ENCODE measurements at places on chromosomes 12 and 14.

DNA sequence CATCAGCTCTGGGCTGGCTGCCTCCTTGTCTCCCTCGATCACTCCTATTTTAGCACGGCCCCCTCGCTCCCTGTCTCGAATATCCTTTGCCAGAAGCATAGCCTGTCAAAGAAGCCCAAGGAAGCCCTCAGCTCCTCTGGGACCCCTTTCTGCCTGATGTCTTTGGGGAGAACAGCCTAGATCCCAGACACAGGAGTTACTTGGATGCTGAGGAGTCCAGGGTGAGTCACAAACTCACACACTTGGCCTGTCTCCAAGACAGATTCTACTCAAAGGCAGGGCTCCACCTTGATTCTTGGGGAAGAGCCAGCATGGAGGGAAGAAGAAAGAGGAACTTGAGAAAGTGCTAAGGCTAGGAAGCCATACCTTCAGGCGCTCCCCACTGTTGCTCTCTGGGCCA is 8.1 kb downstream of the AVIL start:
- DNase-seq, result peak; percentile 44

- DNase-seq, result peak; percentile 85
These were observed 442.2 kb upstream of the CCDC196 start for GRCh38 chr14:66043921-66044320.

GRCh38 chr12:52677126-52677525 is 3.1 kb downstream of the KRT1 start:
- DNase-seq, result no peak

GRCh38 chr12:92516277-92516600 is 186.6 kb upstream of the PLEKHG7 start:
- DNase-seq, result no peak

DNA sequence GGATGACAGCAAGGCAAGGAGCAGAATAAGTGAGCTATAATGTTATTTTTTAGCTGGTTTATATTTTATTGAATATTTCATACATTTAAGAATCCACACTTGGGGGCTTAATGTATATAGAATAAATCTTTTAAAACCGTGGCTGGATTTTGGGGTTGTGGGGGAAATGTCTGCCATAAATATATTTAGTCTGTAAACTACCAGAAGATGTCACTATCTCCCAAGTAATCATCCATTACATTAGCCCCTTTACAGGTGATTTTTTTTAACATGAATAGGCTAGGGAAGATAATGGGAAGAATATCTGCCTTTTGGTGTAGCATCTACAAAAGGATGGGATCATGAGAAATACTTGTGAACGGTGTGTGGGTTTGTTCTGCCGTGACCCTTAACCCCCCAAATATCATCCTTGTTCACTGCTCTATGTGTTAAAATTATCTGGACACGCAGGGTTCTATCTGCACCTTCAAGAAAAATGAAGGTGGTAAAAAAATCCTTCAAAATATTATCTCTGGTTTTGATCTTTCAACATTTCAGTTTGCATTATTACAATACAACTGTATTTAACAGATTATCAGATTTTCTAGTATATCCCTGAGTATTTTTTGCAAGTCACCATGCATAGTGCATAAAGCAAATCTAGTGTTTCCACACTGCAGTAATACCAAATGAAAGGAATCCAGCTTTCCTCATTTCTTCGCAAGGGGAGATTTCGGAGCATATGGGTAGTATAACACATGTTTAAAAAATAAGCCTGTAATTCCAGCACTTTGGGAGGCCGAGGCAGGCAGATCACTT is 8.0 kb upstream of the SLC17A8 start:
- DNase-seq, result peak; percentile 13

DNA sequence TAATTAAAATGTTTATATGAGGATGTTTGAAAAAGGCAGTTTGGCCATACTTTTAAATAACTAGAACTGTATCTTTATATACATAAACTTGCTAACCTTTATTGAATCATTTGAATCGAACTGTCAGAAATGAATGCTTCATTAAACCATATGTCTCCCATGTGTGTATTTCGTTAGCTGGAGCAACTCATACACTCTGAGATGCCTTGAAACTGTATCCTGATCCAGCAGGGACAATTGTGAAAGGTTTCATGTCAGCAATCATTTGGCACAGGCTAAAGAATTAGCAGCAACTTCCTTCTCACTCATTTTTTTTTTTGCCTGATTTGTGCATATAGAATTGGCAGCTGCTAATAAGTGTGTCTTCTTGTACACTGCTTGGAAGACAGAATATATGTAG is 109.9 kb downstream of the NAV3 start:
- DNase-seq, result peak; percentile 45

GRCh38 chr12:71797531-71797930 is 42.0 kb upstream of the TBC1D15 start:
- DNase-seq, result no peak

GRCh38 chr12:30048371-30048770 is 264.6 kb upstream of the TMTC1 start:
- DNase-seq, result no peak

DNA sequence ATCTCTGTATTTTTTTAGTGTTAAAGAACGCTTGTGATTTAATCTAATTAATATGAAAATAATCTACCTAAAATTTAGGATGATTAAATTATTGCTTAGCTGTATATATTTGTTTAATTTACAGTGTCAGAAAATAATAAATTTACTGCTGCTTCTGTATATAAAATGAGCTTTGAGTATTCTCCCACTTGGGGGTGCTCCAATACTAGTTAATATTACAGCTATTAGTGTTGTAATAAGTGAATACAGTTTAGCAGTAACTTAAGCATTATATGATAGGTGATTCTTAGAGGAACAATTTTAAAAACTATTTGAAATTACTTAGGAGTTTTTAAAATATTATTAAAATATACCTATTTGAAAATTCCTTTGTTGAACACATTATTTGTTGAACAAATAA is 62.2 kb downstream of the PAPOLA start:
- no peak for DNase-seq

DNA sequence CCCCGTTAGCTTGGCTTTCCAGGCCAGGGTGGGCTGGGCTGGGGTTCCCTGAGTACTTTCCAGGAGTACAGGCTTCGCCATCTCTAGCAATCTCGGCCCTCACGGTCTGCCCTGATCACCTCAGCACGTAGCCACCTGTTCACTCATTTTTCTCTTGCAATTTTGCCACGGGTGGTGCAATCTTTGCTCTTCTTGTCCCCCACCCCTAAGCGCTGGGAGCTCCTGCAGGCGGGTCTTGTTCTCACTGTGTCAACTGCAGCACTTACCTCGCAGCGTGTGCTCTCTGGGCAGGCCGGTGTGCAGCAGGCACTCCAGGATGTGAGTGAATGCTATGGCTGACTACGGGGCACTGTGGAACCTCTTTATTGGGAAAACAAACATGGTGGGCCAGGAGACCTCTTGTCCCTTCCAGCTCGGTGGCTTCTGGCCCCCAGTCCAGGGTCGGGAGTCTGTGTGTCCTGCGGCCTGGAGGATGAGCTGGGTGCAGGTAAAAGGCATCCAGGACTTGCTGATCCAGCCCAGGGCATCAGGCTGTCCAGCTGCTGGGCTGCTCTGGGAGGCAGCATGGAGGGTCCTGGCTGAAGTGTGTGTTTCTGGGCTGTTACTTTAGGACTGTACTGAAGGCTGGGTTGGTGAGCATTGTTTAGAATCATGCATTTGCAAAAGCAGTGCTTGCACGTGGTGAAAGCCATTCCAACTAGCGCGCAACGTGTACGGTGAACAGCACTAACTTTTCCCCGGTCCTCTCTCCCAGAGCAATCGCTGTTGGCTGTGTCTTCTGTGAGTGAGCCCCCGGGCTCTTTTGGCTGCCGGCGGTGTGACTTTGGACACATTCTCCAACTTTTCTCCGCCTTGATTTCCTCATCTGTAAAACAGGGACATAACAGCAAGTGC is 1.5 kb upstream of the ULK1 start:
- no peak for DNase-seq

DNA sequence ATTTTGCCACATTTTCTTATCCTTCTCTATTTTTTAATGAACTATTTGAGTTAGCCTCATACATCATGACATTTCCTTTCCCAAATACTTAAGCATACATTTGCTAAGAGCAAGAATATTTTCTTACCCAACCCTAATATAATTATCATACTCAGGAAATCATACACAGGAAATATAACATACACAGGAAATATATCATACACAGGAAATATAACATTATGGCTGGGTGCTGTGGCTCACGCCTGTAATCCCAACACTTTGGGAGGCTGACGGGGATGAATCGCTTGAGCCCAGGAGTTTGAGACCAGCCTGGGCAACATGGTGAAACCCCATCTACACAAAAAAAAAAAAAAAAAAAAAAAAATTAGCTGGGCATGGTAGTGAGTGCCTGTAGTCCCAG is 4.9 kb downstream of the NCKAP1L start:
- peak; percentile 8 for DNase-seq

GRCh38 chr12:3317841-3318501 is 173.0 kb upstream of the PRMT8 start:
- DNase-seq, result no peak

DNA sequence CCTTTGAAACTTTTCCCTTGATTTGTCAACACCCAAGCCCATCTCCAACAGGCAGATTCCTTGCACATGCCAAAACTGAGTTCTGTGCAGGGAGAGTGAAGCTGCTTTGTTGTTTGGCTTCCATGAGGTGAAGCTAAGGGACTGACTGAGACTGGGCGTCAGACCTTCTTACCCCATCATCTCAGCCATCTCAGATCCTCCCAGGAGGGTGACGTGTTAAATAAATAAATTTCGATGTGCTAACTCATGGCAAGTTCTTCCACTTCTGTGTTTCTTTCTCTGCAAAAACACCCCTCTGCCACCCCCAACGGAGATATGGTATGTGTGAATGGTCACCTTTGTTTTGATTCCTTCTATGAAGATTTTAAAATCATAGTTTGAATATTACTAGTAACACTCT is 17.8 kb downstream of the UTP20 start:
- DNase-seq, result peak; percentile 24

GRCh38 chr14:100577321-100577985 is 9.8 kb downstream of the BEGAIN start:
- DNase-seq, result no peak

- DNase-seq, result peak; percentile 73
These were observed 272.1 kb downstream of the LRIG3 start for GRCh38 chr12:58648176-58648575.

- no peak for DNase-seq
These were observed 258.0 kb upstream of the PLEKHG7 start for GRCh38 chr12:92444763-92445162.

GRCh38 chr12:74489543-74489942 is 48.1 kb upstream of the ATXN7L3B start:
- DNase-seq, result no peak

- DNase-seq, result no peak
These were observed 418.7 kb downstream of the NPAS3 start for GRCh38 chr14:33357225-33358010.

DNA sequence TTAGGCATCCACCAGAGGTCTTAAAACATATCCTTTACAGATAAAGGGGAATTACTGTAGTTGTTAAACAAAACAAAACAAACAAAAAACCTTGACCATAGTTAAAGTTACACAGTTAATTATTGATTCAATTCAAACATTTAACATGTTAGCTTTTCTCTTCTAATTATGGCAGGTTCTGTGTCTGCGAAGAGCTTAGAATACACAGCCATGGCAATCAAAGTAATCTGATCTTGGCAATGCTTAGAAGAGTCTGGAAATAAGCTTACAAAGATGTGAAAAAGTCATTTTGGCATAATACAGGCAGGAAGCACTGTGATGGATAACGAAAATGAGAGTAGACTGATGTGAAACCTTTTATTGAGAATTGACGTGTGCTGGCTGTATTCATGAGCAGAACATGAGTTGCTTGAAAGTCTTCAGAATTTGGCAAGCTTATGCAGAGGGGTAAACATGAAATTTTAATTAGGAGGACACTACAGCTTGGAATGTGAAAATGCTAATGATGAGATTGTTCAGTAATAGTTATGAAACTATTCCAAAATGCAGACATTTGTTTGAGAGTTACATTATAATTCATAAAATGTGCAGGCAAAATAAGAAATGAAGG is 629.6 kb downstream of the FSCB start:
- DNase-seq, result no peak

GRCh38 chr12:1262011-1262410 is 271.0 kb downstream of the ERC1 start:
- DNase-seq, result no peak

DNA sequence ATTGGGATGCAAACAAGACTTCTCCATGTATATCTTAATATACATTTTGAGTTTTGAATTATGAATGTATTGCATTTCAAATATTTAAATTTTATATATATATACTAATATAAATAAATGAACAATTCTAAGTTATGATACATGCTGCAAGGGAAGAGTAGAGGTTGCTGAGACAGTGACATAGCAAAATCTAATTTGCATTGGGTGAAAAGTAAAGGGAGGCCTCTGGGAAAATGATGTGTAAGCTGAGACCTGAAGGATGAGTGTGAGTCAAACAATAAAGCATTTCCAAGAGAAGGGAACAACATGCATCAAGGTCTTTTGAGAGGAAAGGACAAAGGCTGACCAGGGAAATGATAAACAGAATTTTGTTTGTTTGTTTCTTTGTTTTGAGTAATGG is 62.9 kb upstream of the PTPRQ start:
- DNase-seq, result no peak

GRCh38 chr12:47813511-47814196 is 6.0 kb downstream of the HDAC7 start:
- DNase-seq, result peak; percentile 57

GRCh38 chr14:54975856-54976255 is 51.0 kb downstream of the WDHD1 start:
- no peak for DNase-seq

DNA sequence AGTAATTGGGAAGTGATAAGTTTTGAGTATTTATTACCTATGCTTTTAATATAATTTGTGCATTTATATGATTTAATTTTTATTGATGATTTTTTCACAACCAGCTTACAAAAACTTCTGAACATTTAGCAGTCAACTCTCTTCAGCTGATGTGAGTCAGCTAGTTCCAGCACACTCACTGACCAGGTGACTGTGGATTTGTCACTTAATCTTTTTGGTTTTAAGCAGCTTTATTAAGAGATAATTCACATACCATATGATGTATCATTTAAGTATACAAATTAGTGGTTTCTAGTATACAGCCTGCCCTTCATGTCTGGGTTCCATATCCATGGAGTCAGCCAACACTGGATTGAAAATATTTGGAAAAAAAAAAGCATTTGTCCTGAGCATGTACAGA is 103.5 kb downstream of the SYNE2 start:
- DNase-seq, result peak; percentile 12
